ENCODE measurements at places on chromosomes 2 and 18.
A peak's percentile ranks its signal among the peaks of the same experiment; 100 is the strongest.

DNA sequence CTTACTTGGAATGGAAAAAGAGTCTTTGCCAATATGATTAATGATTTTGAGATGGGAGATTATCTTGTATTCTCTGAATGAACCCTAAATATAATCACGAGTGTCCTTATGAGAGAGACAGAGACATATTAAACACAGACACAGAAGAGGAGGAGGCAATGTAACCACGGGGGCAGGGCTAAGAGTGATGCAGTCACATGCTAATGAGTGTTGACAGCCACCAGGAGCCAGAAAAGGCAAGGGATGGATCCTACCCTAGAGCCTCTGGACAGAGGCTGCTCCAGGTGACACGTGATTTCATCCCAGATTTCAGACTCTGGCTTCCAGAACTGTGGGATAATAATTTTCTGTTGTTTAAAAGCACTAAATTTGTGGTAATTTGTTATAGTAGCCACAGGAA lies 679.6 kb downstream of the MBD2 start:
- no peak for DNase-seq

DNA sequence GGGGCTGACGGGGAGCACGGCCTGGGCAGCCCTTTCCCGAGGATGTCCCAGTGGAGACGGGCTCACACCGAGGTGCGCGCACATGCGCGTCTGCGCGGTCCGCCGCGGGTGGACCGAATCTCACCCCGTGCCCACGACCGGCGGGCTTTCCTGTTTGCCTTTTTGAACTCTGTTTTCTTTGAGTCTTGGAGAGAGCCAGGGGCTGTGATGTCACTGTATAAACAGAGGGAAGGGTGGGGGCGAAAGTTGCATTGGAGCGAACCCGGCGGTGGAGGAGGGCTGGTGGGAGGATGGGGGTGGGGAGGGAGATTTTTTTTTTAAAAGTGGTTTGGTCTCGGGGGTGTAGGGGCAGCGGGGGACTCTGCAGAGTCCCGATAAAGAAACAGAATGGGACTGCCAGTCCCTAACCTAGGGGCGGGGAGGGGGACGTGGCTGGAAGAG lies 141.2 kb upstream of the CTAGE1 start:
- peak; percentile 90 for DNase-seq

GRCh38 chr2:67457699-67458098 lies 60.6 kb downstream of the ETAA1 start:
- no peak for DNase-seq

GRCh38 chr2:71879509-71880184 lies 268.0 kb downstream of the CYP26B1 start:
- no peak for DNase-seq

GRCh38 chr2:216404010-216404618 lies 8.2 kb upstream of the SMARCAL1 start:
- no peak for DNase-seq

- no peak for DNase-seq
Observed at GRCh38 chr2:36246320-36246990, 109.1 kb upstream of the CRIM1 start.

- DNase-seq: no peak
Observed at GRCh38 chr2:208820014-208820688, 413.6 kb downstream of the PTH2R start.

Measured in coronary artery (tissue), 2 donors.